ENCODE measurements at places on chromosomes 7 and 10.

- DNase-seq: no peak
Observed at GRCh38 chr10:116371737-116372136, 47.5 kb downstream of the CCDC172 start.

- peak; percentile 7 for DNase-seq
Observed at GRCh38 chr7:49166441-49166840, 242.1 kb downstream of the CDC14C start.

DNA sequence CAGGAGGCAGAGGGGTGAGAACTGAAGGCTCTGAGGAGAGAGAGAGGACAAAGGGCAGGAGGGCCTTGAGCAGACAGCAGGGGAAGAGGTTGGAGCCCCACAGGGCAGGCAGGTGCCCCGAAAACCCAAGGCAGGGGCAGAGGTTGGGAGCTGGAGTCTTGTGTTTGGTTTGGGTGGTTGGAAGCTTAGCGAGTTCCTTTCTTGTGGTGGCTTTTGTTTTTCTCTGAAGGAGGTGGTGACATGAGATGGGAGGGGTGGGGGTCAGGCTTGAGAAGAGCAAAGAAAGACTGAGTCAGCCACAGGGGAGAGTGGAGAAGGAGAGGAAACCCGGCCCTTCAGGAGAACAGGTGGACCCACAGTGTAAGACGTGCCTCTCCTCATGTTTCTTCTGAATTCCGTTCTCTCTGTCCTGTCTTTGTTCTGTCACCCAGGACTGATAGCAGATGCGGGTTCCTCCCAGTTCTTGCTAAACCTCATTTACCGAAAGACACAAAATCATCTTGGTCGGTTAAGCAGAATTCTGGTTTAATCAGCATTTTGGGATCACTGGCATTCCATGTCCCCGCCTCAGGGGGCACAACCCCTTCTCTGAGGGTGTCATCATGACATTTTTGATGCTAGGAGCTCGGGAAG lies 95.3 kb downstream of the INSYN2A start:
- no peak for DNase-seq

- peak; percentile 84 for DNase-seq
Observed at GRCh38 chr7:15602236-15602635, 40.4 kb upstream of the AGMO start.

DNA sequence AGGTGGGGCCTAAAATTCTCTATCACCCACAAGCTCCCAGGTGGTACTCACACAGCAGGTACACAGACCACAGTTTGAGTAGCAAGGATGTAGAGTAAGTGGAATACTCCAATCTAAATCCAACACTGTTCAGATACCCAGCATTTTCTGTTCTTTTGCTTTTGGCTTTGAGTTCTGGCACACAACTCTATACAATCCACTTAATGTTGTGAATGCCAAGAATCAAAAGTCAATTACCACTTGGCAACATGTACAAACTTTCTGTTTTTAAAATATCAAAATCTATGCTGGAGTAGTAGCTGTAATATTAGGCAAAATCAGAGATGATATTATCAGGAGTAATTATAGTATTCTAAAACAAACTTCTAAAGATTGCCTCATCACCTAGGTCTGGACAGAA lies 133.4 kb upstream of the LRRTM3 start:
- no peak for DNase-seq

DNA sequence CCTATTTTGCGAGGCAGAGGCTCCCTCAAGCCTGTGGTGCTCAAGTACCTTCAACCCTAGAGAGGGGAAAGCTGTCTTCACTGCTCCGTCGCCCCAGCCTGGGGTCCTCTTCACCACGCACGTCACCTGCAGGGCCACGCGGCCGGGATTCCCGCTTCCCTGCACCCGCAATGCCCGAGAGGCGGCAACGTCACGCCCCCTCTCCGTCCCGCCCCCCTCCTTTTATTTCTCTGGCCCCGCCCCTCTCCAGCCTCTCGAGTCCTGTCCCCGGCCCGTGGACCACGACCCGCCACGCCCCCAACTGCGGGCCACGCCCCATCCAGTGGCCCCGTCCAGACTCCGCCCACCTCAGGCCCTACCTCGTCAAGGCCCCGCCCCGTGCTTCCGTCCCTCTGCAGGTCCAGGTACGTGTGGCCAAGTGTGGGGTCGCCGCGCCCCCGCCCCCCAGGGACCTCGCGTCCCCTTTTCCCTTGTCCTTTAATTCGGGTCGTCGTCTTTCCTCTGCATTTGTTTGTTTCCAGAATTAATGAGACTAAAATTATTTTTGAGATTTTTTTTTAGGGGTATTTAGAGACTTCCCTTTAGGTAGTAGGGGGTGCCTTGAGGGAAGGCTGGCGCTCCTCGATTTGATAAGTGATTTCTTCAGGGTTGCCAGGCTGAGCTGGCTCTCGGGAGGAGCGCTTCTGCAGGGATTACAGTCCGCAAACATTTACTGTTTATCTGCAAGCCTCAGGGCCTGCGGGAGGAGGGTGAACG lies 69.8 kb upstream of the BAIAP2L1 start:
- peak; percentile 28 for DNase-seq

- peak; percentile 55 for DNase-seq
Observed at GRCh38 chr10:47346581-47347302, 1.4 kb upstream of the RBP3 start.

DNA sequence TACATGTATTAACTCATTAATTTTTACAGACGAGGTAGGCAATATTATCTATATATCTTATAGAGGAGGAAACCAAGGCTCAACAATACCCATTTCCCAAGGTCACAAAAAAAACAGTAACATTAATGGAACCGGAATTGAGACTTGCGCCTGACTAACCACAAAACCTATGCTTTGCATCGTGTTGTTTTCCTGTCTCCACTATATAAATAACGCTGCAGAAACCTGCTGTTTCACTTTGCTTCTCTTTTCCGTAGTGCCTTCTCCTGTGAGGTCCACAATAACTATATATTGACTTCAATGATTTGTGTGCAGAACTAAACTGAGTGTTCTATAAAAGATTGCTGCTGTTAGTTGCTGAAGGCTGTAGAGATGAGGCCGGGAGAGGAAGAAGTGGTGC lies 97.7 kb upstream of the RPA3 start:
- DNase-seq: no peak

DNA sequence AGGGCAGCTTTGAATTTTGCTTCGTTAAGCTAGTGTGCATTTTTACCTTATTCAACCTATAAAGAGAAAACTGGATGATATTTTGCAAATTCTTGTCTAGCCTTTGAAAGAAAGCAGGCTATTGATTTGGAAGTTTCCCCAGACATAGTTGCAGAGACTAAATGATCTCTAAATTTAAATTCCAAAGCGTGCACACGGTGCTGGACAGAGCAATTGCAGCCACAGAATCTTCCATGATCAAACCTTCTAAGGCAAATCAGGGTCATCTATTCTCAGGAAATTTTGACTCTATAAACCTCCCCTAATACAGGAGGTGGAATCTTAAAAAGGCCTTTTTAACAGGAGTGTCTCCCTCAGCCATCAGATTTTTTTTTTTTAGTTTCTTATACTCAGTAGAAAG lies 159.9 kb downstream of the MDFIC start:
- no peak for DNase-seq

- DNase-seq: no peak
Observed at GRCh38 chr7:129667116-129667515, 55.6 kb downstream of the NRF1 start.

DNA sequence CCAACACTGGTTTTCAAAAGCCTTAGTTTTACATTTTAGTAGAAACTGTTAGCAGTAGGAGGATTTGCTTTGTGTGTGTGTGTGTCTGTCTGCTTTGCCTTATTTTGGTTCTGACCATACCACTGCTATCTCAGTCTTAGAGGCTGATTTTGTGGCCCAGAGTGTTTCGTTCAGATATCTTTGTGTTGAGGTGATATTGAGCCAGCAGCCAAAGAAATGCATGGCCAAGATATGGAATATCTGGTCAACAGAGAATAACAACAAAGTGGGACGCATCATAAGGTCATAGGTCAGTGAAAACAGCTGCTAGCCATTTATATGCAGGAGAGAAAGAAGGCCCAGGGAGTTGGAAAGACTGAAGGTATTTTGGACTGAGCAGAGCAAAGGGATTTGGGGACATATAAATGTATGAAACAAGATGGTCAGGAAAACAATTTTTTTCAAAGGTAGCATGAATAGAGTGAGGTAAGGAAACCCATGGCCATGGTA lies 47.7 kb downstream of the KIAA1217 start:
- no peak for DNase-seq

DNA sequence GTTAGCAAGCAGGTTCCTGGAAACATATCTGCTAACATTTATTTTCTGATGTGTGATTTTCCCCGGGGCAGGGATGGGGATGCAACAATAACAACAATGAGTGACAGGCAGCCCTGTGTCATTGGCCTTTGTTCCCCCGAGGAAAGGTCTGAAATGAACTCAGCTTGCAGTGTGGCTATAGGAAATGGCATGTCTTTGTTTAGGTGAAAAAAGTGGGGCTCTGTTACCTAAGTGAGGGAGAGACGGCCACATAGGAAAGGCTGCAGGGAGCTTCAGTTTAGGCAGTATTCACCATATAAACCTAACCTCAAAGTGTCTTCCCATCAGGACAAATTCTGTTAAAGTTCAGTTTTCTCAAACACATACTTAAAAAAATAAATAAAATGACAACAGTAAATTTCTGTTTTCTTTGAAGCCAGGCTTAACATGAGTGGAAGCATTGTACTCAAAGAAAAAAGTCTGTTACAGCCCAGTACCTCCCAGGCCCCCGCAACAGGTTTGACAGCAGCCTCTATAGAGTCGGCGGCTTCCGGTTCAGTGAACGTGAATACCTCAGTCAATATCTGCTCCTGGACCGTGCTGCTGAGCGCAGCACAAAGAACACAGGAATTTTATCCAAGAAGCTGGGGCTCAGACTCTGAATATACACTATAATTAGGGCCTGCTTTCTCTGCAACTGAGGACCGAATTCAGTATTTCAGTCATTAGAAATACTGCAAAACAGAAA lies 168.3 kb downstream of the GLI3 start:
- DNase-seq: no peak

GRCh38 chr7:54978364-54979116 lies 40.3 kb upstream of the EGFR start:
- no peak for DNase-seq

- DNase-seq: peak; percentile 32
Observed at GRCh38 chr10:132170561-132171361, 16.0 kb upstream of the DPYSL4 start.

DNA sequence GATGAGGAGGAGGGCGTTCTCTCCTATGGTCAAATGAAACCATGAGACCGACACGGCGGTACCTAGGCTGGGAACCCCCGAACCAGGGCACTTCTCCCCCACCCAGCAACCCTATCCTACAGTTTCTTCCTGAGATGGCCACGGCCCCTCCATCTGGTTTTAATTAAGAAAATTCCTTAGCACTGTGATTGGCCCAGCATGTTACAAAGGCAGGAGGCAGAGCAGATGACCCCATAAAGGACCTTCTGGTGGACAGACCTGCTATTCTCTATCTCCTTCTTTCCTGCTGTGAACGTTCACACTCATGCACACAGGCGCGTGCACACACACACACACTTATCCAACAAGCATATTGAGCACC lies 129.4 kb downstream of the RGS10 start:
- no peak for DNase-seq

- no peak for DNase-seq
Observed at GRCh38 chr7:132221356-132221755, 354.9 kb downstream of the PLXNA4 start.

DNA sequence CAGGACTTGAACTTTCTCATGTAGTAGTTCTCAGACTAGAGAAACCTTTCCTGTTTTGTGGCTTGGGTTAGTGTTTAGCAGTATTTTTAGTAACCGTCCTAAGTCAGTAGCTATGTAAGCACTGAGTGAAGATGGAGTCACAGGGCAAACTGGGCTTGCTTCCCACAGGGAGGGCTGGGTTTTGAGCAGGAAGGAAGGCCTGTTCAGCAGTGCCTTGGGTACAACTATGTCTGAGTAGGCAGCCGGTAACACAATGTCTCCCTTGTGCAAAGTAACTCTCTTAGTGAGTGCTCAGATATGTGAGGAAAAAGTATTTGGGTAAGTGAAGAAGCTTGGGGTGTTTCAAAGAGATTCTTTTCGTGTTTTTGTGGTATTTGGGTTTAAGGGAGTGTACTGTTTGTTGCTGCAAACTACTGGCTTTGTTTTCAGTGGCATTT lies 96.4 kb downstream of the CCSER2 start:
- no peak for DNase-seq

- peak; percentile 3 for DNase-seq
Observed at GRCh38 chr10:74969530-74969929, 141.9 kb upstream of the SAMD8 start.

DNA sequence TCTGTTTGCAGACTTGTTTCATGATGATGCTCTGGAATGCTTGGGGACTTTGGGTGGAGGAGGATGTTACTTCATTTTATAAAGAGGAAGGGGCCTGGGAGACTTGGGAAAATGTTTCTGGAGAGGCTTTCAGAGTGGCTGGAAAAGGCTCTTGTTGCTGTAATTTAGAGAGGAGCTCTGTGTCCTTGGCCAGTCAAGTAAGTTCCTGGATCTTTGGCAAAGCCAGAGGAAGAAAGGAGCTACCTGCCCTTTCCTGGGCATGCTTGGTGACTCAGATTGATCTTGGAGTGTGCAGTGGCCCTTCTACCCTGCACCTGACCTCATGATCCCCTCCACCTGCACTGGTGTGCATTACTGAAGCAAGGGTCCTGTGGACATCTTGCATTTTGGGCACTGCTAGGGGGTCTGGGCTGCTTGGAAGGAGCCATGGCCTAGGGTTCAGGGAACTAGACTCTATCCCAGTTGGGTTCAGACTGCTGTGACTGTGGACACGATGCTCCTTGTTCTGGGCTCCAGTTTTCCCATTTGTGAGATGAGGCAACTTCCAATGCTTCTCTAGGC lies 56.1 kb downstream of the ADCYAP1R1 start:
- no peak for DNase-seq

- DNase-seq: no peak
Observed at GRCh38 chr7:94183289-94183749, 179.2 kb upstream of the BET1 start.

DNA sequence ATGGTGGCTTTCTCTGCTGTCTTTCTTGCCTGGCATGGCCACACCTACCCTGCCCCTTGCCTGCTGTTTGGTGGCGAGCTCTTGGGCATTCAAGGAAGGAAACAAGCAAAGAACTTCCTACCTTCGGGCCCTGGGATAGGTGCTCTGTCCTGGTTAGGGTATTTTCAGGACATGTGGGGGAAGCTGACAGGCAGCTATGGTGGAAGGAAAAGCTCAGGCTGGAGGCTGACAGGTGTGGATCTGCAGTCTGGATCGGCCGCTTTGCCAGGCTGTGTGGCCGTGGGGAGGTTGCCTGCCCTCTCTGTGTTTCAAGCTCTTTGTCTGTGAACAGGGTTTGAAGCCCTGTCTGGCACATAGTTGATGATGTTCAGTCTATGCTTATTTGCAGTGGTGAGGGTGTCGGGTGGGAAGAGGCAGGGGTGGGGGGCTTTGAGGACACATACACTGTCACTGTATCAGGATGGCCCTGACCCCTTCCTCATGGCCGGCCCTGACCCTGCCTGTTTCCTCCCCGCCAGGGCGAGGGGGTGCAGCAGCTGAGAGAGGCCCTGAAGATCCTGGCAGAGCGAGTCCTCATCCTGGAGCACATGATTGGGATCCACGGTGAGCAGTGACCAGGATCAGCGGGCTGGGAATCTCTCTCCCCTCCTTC lies 73.7 kb downstream of the MYL10 start:
- no peak for DNase-seq

GRCh38 chr10:67772894-67773511 lies 65.0 kb downstream of the DNAJC12 start:
- no peak for DNase-seq

- DNase-seq: peak; percentile 59
Observed at GRCh38 chr10:13890233-13891127, 303.7 kb downstream of the PRPF18 start.

GRCh38 chr10:3658766-3659165 lies 126.2 kb downstream of the KLF6 start:
- DNase-seq: peak; percentile 87
